ENCODE measurements at places on chromosomes 13 and 19.

DNA sequence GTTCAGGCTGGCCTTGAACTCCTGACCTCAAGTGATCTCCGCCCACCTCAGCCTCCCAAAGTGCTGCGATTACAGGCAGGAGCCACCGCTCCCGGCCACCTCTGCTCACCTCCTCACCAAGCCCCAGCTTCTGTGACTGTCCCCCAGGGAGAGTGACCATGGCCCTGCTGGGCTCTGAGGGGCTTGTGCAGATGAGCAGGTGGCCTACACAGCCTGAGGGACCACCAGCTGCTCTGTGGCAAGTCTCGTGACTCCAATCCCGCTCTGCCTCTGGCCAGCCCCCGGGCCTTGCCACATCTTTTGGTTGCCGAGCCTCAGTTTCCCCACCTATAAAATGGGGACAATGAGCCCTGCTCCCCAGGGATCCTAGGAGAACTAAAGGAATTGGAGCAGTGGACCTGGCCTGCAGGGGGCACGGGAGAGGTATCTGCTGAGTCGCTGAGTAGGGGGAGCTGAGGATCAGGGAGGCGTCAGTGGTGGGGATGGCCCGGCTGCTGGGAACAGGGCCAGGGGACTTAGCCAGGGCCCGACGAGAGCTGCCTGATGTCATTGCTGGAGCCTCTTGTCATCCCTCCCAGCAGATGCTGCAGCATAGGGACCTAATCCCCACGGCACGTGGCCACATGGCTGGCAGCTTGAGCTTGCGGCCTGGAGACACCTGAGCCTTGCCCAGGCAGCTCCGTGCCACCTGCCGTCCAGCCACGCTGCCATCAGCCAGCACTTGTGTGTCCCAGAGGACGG, 74.7 kb downstream of the GADD45B start:
- no peak for DNase-seq

GRCh38 chr13:110228936-110229904, 77.7 kb downstream of the COL4A1 start:
- DNase-seq, result no peak

GRCh38 chr13:20492641-20493040, 33.0 kb downstream of the CRYL1 start:
- no peak for DNase-seq

GRCh38 chr13:33494596-33495204, 209.1 kb upstream of the STARD13 start:
- no peak for DNase-seq

DNA sequence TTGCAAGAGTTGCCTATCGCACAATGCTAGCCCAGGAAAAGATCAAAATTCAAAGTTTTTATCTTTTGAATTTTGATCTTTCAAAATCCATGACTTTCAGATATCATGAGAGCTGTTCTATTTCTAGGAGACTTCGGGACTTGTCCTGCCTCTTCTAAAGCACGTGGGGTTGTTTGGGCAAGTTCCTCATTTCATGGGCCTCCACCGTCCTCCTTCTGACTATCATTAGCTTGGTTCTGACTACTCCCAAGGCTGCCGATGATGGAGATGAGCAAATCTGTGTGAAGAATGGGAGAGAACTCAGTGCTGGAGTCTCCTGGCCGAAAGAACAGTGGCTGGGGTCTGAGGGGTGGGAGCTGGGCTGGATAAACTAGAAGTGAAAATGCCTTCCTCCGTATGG, 86.5 kb downstream of the COL4A1 start:
- no peak for DNase-seq

DNA sequence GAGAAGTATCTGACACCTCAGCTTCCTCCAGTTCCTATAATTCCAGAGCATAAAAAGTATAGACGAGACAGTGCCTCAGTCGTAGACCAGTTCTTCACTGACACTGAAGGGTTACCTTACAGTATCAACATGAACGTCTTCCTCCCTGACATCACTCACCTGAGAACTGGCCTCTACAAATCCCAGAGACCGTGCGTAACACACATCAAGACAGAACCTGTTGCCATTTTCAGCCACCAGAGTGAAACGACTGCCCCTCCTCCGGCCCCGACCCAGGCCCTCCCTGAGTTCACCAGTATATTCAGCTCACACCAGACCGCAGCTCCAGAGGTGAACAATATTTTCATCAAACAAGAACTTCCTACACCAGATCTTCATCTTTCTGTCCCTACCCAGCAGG, 3.1 kb downstream of the KLF5 start:
- DNase-seq, result no peak

GRCh38 chr13:28136916-28137315, 1.4 kb upstream of the PAN3 start:
- DNase-seq, result no peak

DNA sequence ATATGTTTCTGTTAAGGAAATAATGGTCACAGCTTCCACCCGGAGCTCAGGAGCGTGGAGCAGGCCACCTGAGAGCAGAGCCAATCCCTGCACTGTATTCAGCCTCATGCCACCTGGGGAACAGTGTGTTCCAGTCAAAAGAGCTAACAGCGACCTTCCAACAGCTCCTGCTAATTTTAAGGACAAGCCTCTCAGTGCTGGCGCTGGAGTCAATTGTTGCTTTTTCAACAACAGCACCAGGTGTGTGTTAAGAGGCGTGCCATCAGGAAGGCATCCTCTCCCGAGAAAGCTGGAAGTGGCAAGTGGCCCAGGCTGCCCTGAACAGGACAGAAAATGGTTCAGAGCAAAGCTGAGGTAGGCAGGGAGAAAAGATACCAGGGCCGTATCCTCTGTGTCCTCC, 102.0 kb downstream of the CACNA1A start:
- no peak for DNase-seq

- DNase-seq, result no peak
Observed at GRCh38 chr13:98761986-98762616, 9.6 kb upstream of the SLC15A1 start.

DNA sequence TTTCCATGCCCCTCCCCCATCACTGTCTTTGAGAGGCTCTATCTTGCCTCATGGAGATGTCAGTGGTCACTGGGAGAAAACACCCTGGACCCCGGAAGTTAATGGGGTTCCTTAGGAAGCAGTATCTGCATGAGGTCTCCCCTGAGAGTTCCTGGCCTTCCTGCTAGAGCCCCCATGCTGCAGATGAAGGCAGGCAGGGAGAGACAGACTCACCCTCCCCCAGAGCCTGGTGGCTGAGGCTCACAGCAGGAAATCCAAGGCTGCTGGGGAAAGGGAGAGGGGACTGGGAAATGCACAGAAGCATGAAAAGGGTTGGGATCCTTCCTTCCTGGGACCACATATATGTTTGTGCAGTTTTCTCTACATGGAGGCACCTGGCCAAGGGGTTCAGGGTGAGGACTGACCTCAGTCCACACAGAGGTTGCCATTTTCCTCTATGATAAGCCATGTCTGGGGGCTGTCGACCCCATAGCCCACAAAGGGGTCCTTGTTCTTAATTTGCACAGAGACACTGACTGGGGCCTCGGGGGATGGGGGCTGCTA, 95.4 kb downstream of the RNASEH2B start:
- DNase-seq, result no peak

GRCh38 chr19:29540114-29540513, 14.3 kb downstream of the VSTM2B start:
- no peak for DNase-seq

DNA sequence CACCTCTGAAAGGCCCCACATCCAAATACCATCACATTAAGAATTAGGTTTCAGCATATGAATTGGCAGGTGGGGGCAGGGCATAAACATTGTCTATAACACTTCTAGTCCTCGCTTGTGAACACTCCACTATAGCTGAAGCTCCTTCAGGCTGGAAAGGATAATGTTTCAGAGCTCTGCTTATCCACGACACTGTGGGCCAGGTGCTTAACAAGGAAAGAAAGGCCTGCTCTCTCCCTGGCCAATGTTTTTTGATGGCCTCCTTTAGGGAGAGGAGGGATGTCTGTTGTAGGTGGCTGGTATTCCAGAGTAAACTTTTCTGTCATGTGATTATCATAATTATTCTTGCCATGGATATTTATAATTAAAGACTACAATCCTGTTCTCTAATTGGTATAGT, 86.4 kb downstream of the CCNA1 start:
- no peak for DNase-seq

DNA sequence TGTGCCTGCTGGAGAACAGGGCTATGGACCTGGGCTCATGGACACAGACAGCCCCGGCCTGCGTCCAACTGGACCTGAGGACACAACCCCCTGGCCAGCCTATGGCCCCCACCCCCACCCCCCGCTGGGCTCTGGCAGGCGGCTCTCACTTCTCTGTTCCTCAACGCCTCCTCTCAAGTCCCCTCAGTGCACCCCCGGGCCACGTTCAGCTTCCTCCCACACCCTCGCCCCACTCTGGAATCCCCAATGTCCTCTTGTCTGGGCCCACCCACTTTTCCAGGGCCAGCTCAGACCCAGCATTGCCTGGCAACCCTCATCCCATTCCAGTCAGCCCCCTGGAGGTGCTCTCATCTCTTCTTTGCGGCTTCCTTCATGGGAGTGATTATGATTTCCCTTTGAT, 130.2 kb upstream of the SPACA7 start:
- DNase-seq, result no peak

- DNase-seq, result no peak
Observed at GRCh38 chr19:11581740-11582139, 4.3 kb upstream of the ACP5 start.

- no peak for DNase-seq
Observed at GRCh38 chr13:46615888-46616531, 63.0 kb downstream of the LRCH1 start.

DNA sequence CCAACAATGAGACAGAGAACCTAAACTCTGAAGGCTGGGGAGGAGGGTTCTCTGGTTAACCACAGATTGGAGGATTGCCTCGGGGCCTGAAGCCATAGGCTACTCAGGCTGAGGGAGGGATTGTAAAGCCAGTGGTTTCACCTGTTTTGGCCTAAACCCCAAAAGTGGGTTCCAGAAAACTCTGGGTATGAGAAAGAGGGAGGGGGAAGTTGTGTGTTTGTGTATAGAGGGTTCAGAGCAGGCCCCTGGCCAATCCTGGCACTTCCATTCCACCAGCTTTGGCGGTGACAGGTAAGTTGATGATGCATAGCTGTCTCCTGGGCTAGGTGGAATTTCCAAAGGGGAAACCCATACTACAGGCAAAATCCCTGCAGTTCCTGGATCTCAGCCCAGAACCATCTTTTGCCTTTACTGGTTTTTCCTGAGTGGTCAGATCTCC, 13.5 kb upstream of the CCDC97 start:
- DNase-seq, result no peak

DNA sequence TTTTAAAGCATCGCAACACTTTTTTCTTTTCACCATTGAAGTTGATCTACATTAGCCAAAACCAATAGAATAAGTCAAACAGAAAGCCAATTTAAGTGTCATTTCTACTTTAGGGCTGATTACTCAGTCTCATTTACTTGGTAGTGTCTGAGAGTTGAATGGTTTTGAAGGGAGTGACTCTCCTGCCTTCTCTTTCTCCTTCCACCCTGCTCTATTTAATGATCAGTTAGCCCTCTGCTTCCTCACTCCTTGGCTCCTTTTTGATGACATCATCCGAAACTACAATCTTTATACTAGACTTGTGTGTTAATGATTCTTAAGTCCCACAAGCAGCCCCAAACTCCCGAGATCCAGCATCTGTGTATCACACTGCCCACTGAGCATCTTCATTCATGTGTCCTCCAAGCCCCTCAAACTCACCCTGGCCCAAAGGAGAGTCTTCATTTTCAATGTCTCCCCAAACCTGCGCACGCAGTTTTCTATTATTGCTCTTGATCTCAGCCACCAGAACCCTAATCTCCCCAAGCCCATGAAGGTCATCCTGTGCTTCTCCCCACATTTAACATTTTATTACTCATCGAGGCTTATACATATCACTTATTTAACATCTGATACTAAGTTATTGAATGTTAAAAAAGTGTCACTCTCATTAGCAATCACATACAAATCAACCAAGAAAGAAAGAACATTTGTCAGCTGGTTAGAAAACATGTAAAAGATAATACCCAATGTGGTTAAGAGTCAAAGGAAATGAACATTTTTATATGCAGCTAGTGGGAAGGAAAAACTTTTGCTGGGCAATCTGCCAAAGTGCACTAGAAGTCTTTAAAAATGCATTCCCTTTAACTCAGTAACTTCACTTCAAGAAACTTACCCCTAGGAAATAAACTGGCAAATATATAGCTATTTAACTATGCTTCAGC, 32.2 kb upstream of the ARGLU1 start:
- DNase-seq, result no peak

DNA sequence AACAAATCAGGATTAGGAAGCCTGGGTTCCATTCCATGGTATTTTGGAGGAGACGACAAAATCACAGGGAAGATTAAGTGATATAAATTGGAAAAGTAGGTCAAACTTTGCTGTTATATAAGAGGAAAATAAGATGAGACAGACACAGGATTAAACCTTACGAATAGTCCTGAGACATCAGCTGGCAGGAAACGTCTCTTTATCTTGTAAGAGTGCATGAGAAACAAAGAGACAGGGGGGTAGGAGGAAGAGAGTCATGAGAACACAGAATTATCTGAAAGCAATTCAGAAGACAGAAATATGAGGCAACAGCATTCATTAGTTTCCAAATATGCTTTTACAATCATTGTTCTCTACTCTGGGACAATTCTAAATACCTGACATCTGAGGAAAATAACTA, 310.6 kb upstream of the MIR17HG start:
- no peak for DNase-seq

GRCh38 chr13:32139251-32139650, 107.7 kb downstream of the FRY start:
- no peak for DNase-seq

GRCh38 chr19:43425567-43426392, 11.1 kb downstream of the TEX101 start:
- DNase-seq, result no peak

DNA sequence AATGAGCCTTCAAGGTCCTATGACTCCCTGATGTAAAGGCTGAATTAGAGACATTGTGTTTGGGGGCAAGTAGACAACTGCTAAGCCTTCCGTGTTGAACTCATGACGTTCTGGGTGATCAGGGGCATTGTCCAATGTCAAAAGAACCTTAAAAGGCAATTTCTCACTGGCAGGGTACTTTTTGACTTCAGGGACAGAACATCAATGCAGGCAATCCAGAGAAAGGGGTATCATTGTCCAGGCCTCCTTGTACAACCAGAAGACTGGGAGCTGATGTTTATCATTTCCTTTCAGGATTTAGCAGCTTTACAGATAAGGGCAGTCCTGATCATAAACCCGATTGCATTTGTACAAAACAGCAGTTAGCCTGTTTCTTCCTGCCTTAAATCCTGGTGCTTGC, 25.0 kb upstream of the SMAD9 start:
- no peak for DNase-seq

- DNase-seq, result no peak
Observed at GRCh38 chr19:55068950-55069864, 6.3 kb upstream of the RDH13 start.

DNA sequence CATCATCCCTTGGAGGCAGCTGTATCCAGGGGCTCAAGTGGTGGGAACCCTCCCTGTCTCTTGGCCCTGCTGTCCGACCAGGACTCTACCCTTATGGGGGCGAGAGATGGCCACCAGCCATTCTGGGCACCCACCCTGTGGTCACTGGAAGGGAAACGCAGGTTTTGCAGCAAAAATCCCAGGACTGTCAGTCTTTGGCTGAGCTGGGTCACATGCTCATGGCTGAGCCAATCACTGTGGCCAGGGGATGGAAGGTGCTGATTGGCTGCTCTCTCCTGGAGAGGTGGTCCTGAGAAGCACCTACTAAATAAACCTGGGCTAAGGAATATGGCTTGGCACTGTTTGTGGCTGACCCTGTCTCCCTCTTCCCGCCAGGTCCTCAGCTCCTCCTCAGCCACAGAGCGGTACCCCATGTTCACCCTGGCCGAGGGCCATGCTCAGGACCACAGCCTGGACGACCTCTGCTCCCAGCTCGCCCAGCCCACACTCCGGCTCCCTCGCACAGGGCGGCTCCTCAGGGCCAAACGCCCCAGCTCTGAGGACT, 8.9 kb downstream of the ATG4D start:
- no peak for DNase-seq
